ENCODE measurements at places on chromosomes 3 and 15.

- no peak for DNase-seq
These were observed 49.6 kb downstream of the SUMF1 start for GRCh38 chr3:4417449-4417848.

DNA sequence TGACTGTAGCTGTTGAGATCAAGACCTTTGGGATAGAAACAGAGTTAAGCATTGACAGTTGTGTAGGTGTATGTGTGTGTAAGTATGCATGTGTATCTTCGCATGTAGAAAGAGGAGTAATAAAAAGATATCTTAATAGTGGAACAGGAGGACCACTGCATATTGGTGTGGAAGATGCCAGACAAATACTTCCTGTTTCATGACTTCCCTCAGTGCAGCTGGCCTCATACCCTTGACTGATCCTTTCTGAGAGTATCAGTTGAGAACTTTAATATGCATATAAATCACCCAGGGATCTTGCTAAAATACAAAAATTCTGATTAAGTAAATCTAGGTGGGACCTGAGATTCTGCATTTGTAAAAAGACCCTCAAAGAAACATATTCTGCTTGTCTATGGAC, 8.5 kb upstream of the ZBED2 start:
- no peak for DNase-seq

- no peak for DNase-seq
These were observed 44.1 kb upstream of the GRAMD1C start for GRCh38 chr3:113794526-113794925.

DNA sequence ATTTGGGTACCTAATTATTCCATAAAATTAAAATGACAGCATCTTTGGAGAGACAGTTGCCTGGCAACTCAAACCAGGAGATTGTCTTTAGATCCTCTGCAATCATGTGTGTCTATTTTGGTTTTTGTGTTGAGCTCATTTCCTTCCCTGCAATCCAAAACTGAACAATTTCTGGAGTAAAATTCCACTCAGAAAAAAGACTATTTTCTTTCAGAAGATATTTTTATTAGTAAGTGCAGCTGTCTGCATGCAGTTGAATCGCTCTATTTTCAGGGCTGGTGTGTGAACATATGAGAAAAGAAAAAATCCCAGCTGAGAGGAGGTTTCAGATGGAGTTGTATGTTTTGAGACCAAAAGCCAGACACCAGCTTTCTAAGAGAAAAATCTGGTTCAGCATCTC, 41.9 kb upstream of the DYNC1LI1 start:
- no peak for DNase-seq

- DNase-seq: no peak
These were observed 25.0 kb upstream of the GOLGA6L2 start for GRCh38 chr15:23472033-23472432.

DNA sequence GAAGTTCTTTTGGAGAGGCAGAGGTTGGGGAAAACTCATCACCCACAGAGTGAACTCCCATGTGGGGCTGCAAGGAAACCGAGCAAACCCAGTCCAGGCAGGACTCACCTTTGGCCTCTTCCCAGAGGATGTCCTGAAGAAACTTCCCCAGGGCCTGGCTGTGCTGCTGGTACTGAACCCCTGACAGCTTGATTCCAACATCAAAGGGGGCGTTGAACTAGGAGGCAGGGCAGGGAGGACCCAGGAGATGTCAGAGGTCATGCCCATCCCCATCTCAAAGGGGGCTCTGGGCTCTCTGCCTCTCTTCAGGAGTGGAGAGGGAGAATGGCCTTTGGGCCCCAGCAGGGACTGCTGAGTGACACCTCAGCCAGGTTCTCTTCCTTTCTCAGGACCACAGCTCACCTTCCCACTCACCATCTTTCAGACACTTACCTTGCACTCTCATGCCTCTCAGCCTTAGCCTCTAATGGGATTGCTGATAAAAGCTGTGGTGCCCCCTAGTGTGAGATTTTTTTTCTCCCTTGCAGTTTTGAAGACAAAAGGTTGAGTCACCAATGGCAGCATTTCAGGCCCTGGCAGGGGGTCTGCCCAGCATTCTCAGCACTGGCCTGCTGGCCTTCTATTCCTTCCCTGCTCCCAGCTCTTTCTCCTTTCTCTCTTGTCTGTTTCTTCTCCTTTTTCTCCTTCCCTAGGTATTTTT, 6.0 kb downstream of the GHRL start:
- no peak for DNase-seq

Data from mucosa of gallbladder (tissue), 1 donor.